HT1080 (cell line): ENCODE measurements at places on chromosomes 5 and 9. TPM values are rescaled to one million over a fixed set of nuclear protein-coding genes. Genes with fewer than 3 reads are reported as not detected.

Gene SSBP2
- 8.6 and 11.2 TPM in 2 replicates for total RNA-seq

Gene ANGPTL2
- total RNA-seq: 5.0 and 5.2 TPM in 2 replicates

Gene CDH9
- not detected in 2 replicates for total RNA-seq

Gene TNFSF15
- total RNA-seq: 0.23 and 0.53 TPM in 2 replicates

Gene ADAMTS13
- total RNA-seq: 0.07 and 0.19 TPM in 2 replicates
